ENCODE measurements at places on chromosomes 3 and 15. TPM values are rescaled to one million over a fixed set of nuclear protein-coding genes. Genes with fewer than 3 reads are reported as not detected.

GRCh38 chr3:23396746-23397145 lies 193.6 kb downstream of the UBE2E2 start:
- no peak for DNase-seq

GRCh38 chr3:105931500-105931899 lies 62.7 kb upstream of the CBLB start:
- DNase-seq: no peak

STAC gene
- total RNA-seq: 6.7 TPM

DNA sequence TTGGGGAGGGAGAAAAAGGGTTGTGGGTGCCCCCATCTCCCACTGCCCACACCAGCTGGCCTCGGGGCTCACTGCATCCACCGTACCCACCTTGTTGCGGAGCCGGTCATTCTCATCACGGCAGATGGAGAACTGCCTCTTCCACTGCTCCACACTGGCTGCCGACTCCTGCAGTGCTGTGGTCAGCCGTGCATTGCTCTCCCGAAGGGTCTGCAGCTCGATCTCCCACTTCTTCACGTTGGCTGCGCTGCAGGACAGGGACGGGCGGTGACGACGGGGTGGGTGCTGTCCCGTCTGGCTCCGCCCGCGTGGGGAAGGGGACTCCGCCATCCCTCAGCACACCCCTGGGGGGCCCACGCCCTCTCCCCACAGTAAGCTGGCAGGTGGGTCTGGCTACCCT lies 45.1 kb downstream of the WHAMM start:
- no peak for DNase-seq

DNA sequence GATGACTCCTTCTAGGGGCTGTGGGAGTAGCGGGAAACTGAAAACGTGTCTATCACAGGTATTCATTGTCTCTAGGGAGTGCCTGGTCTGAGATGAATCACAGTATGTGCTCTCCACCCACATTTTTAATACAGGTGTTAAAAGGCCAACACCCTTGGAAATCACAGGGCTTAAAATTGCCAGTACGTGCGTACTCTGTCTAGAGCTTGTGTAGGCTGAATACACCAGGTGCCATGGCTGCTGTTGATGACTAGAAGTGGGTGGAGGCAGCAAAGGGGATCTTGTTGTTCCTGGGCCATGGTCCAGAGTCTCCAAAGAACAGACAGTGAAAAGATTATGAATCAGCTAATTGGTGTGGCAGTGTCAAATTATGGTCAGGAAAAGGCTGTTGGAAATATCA lies 35.1 kb upstream of the P3H2 start:
- DNase-seq: peak; percentile 34

DNA sequence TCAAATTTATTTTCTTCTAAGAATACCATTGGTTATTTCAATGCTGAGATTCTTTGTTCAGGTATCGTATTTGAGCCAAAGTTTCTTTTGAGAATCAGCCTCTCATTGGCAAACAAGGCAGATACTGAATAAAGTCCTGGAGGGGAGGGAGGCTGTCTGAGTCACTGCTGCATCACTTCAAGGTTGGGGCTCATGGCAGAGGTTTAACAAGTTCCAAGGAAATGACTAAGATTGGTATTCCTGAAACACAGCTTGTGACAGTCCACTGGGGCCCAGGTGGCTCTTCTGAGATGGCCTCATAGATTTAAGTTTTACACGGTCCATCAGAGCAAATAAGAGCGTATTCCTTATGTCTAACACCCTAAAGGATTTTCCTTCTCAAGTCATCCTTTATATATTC lies 213.8 kb upstream of the STAC start:
- peak; percentile 97 for DNase-seq

DNA sequence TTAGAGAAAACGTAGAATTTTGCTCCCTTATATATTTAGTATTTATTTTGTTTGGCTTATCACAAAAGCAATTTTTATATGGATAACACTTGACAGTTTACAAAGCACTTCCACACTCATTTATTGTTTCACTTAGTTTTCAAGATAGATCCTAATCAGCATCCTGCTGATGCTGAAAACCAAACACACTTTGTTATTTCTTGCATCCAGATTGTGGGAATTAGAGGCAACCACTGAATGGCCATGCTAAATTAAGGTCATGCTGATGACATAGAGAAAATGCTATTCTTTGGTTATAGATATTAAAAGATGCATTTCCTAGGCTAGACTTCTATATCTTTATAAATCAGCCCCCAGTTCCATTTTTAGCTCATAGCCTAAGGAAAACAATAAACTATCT lies 474.1 kb upstream of the KCNMB2 start:
- no peak for DNase-seq

DNA sequence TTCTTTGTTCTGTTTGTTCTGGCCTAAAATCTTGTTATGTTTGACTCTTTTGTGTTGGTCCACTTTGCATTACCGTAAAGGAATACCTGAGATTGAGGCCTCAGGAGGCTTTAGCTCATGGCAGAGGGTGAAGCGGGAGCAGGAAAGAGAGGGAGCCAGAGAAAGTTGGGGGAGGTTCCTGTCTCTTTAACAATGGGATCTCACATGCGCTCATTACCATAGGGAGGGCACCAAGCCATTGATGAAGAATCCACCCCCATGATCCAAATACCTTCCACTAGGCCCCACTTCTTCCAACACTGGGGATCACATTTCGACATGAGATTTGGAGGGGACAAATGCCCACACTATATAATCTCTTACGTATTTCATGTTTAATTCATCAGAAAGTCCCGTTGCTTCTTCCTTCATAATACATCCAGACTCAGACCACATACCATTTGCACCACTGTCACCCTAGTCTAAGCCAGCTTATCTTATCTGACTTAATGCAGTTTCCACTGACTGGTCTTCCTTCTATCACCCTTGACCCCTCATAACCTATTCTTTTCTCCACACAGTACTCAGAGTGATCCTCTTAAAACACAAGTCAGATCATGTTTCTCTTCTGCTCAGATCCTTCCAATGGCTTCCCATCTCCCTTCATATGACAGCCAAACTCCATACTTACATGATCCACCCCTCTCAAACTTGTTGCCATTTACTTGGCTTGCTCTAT lies 13.5 kb downstream of the KBTBD8 start:
- DNase-seq: no peak

CPNE4 gene
- not detected for total RNA-seq

ROBO2 gene
- total RNA-seq: not detected

DNA sequence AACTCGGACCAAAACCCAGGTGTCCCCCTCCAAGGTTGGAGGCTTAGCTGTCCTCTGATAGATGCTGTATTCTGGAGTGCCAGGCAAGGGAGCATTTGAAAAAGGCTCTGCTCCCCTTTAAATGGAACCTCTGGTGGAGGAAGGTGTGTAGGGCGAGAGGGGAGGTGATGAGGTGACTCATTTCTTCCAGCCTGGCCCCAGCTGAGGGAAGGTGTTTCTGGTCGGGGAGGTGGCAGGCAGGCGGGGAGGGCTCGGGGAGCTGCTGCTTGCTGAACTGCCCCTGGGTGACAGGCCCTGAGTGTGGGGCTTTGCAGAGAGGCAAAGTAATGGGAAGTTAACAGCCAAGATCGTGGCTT lies 18.8 kb downstream of the PSTPIP1 start:
- DNase-seq: peak; percentile 12

DNA sequence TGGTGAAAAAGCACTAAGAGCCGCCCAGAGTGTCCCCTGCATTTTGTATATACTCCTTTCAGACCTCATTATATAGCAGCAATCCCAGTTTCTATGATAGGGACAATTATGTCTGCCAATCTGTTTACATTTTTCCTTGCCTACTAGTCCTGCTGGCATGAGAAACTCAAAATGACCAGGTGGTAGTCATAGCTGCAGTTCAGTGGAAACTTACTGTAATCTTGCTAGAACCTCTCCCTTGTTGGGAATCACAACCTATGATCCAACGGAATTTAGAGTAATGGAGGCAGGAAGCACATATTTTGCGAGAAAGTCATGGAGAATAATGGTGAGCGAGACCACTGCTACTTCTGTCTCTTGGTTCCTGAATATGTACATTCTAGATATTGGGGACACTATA lies 28.6 kb upstream of the MINAR1 start:
- DNase-seq: no peak

DNA sequence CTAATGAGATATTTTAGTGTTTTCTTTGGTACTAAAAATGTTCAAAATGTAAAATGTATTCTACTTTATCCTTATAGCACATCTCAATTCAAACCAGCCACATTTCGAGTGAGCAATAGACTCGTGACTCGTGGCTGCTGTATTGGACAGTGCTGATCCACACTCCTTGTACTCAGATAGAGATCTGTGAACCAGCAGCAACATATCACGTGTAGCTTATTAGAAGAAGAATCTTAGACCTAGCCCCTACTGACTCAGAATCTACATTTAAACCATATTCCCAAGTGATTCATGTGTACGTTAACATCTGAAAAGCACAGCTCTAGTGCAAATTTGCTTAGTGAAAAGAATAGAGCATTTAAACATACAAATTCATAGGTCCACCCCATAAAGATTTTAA lies 130.9 kb downstream of the IL1RAP start:
- DNase-seq: peak; percentile 9

DNA sequence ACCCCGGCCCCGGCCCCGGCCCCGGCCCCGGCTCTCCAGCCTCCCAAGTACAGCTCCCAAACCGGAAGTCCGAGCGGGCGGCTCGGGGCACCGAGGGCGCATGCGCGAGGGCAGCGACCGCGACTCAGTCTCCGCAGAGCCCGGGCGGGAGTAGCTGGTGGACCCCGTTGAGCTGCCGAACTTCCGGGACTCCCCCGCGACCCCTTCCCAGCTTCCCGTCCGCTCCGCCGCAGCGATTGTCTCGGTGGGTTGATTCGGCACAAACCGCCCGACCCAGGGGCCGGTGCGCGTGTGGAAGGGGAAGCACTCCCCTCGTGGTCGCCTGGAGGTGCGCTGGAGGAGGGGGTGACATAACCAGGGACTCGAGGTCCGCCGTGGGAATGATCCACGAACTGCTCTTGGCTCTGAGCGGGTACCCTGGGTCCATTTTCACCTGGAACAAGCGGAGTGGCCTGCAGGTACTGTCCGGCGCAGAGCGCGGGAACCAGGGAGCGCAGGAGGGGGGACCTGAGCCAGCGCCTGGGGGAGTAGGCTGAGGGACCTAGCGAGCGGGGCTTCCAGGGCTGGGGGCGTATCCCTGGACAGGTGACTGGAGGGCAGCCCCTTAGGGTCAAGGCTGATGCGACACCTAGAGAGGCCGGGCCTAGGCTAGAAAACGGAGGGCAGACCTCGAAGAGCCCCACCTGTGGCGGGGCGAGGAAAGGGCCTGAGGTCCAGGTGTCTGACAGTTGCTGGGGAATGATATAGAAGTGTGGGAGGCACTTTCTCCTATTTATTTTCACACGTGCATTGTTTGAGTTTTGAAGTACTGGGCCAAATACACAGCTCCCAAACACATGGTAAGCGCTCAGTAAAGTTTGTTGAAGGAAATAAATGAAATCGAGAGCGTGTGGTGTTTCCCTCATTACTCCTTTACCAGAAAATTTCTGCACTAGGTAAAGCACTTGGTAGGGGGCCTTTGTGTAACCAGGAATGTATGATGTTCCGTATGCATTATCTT lies at the start of the genes TUBGCP4 and ZSCAN29:
TSS of gene TUBGCP4 (plus strand) at position 127 of the 1,000 bp plus-strand sequence. CDS start at position 381, 254 bp downstream.
TSS of gene ZSCAN29 (minus strand) at position 69 of the 1,000 bp plus-strand sequence. CDS start 1,130 bp downstream, outside the sequence.
- DNase-seq: peak; percentile 82

DAG1 gene
- 111 TPM for total RNA-seq

OR5K2 gene
- total RNA-seq: not detected

- peak; percentile 26 for DNase-seq
These were observed 63.1 kb downstream of the EDEM1 start for GRCh38 chr3:5250467-5251195.

GRCh38 chr3:122512284-122512683 lies 2.5 kb downstream of the KPNA1 start:
- no peak for DNase-seq

- DNase-seq: no peak
These were observed 265.1 kb downstream of the TJP1 start for GRCh38 chr15:29557171-29557570.

- peak; percentile 23 for DNase-seq
These were observed 1037.9 kb downstream of the ROBO2 start for GRCh38 chr3:78077842-78078241.

DNA sequence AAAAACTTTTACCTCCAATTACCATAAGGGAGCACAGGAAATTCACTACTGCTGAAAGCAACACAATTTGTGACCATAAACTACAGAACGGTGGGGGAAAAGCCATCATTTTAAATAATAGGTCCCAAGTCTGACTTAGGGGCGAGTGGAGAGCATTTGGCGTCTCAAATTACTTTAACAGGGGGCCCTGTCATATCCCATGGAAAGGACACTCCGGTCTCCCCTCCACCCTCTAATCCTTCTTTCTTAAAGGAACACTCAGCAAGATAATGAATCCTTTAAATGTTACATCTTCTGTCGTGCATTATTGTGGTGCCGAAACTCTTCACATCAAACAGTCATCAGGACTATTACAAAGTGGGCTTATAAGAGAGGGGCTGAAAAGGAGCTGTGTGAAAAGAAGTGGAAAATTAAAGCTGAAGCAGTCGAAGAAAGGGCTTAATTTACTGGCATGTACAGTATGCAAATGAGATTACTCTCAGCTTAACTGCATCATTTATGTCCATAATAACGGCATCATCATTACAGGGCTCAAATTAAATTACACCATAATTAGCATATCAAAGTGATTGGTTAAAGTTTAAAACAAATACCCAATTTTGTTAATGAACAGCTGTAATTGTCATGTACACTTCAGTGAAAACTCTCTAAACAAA lies 342.2 kb downstream of the FOXP1 start:
- DNase-seq: no peak

- peak; percentile 96 for DNase-seq
These were observed 45.9 kb downstream of the CHAC1 start for GRCh38 chr15:40999190-40999589.

DAZL gene
- 0.04 TPM for total RNA-seq

DUOXA2 gene
- not detected for total RNA-seq

GRCh38 chr15:69767191-69767590 lies 314.6 kb downstream of the RPLP1 start:
- no peak for DNase-seq

GRCh38 chr15:84781495-84781894 lies 33.1 kb downstream of the ZNF592 start:
- DNase-seq: no peak

- peak; percentile 99 for DNase-seq
These were observed 447 bp upstream of the ZBTB20 start for GRCh38 chr3:115147329-115148141.

- no peak for DNase-seq
These were observed 19.0 kb downstream of the ADAMTS9 start for GRCh38 chr3:64668582-64669510.

NPAP1 gene
- not detected for total RNA-seq

DNA sequence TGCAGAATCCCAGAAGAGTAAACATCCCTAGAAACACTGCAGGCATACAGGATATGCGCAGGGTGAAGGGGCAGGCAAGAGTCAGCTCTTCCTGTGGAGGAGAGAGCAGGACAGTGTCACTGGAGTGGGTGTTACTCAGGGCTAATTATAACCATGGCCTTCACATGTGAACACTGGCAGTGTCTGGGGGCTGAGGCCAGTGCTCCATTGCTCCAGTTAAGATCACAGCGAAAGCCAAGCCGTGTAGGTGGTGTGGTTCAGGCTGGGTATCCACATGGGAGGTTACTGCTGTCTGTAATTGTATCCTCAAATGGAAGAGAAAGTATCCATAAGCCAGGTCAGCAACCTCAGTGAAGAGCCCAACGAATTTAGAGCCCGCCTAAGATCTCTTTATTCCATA lies 84.6 kb downstream of the MESD start:
- no peak for DNase-seq

GRCh38 chr15:32867313-32867626 lies 149.5 kb downstream of the GREM1 start:
- DNase-seq: peak; percentile 87
